ENCODE measurements at places on chromosomes 2 and 18.

- no peak overlapping the region for H3K4me3 ChIP-seq
- no peaks in the 10 kb centered on the region for H3K36me3 ChIP-seq
- no peaks in the 10 kb centered on the region for H3K4me1 ChIP-seq
- no peaks in the 10 kb centered on the region for H3K27me3 ChIP-seq
Measured at GRCh38 chr2:171347591-171348032, 86.2 kb downstream of the METTL8 start.

DNA sequence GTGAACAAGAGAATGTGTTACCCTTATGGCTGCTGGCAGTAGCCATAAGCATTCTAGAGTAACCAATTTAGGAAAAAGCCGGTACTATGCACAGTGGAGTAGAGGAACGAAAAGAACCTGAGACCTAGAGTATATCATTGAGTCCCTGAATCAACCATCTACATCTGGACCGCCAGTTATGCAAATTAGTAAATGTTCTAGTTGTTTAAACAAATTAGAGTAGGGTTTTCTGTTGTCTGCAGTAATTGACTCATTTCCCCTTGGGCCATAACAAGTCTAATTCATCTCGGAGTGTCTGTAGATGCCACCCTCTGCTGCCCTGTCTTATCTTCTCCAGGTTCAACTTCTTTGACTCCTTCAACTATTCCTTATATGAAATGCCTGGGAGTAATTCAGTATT, 60.1 kb upstream of the CAPN13 start:
- no peak overlapping the region for H3K27ac ChIP-seq
- no peaks in the 10 kb centered on the region for H3K36me3 ChIP-seq
- no peaks in the 10 kb centered on the region for H3K27me3 ChIP-seq
- DNase-seq = no peak
- no peaks in the 10 kb centered on the region for H3K4me1 ChIP-seq
- H3K4me3 ChIP-seq = no peak overlapping the region

GRCh38 chr2:45591073-45591472, 20.0 kb downstream of the SRBD1 start:
- H3K27me3 ChIP-seq = no peaks in the 10 kb centered on the region
- no peak overlapping the region for H3K27ac ChIP-seq
- peaks cover 8% of the 10 kb centered on the region for H3K36me3 ChIP-seq

DNA sequence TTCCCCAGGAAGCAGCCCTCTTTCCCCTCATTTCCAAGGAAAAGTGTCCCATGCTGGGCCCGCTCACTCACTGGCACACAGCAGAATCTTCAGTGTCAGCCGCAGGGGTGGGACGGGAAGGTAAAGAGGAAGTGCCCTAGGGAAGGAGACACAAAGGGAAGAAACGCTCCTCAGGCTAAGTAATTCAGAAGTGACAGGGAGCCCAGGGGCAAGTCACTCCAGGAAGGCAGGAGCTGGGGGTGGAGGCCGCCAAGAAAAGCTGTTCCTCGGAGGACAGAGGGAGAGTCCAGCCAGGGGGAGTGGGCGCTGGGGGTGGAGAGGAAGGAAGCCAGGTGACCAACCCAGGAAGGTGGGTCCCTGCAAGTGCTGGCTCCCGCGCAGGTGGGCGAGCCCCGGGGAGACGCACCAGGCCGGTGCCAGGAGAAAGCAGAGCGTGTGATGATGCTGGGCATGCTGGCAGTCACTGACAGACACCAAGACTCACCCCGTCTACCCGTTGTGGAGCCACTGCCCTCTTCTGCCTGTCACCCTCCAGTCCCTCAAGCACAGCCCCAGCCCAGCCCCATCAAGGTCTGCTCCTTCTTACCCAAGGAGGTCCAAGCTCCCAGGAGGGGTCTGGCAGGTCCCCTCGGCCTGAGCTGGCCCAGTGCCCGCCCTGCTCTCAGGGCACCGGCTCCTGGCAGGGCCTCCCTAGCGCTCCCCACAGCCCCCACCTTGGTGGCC, 21.7 kb downstream of the HDAC4 start:
- peaks cover 16% of the 10 kb centered on the region for H3K4me1 ChIP-seq
- H3K27ac ChIP-seq = no peak overlapping the region
- DNase-seq = no peak
- H3K4me3 ChIP-seq = no peak overlapping the region

GRCh38 chr2:196328088-196328680, 156.8 kb upstream of the STK17B start:
- DNase-seq = no peak
- no peaks in the 10 kb centered on the region for H3K4me1 ChIP-seq
- no peaks in the 10 kb centered on the region for H3K27me3 ChIP-seq
- no peak overlapping the region for H3K27ac ChIP-seq

- H3K36me3 ChIP-seq = peaks cover 12% of the 10 kb centered on the region
- peak overlapping the region; percentile 78 for H3K4me3 ChIP-seq
- H3K27ac ChIP-seq = peak overlapping the region; percentile 44
- H3K27me3 ChIP-seq = no peaks in the 10 kb centered on the region
- H3K4me1 ChIP-seq = peaks cover 40% of the 10 kb centered on the region
Measured at GRCh38 chr2:230220347-230220969, 674 bp upstream of the SP110 start.

DNA sequence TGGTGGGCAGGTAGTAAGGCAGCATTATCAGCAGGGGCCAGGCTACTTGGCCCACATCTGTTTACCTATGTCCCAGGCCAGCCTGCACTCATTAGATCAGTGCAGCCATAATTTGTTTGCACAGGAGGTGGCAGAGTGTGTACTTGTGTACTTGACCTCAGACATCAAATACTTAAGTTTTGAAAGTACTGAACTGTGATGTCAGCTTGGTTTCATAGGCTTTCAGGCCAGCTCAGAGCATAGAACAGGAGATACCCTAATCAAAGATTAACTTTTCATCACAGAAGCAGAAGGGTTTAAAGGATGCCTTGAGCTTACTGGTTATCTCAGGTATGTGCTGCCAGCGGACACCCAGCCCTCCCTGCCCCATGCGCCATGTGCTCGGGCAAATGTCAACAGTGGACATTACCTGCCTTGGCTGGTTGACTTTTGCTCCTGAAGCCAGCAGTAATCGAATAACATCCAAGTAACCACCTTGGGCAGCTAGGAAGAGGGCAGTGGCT, 33.2 kb downstream of the ANKRD29 start:
- no peak overlapping the region for H3K4me3 ChIP-seq
- H3K4me1 ChIP-seq = no peaks in the 10 kb centered on the region
- H3K27me3 ChIP-seq = peaks cover 3% of the 10 kb centered on the region
- no peak for DNase-seq

GRCh38 chr2:9764153-9764778, 79.0 kb upstream of the TAF1B start:
- no peaks in the 10 kb centered on the region for H3K27me3 ChIP-seq
- H3K4me1 ChIP-seq = peaks cover 12% of the 10 kb centered on the region
- no peak for DNase-seq
- no peak overlapping the region for H3K27ac ChIP-seq
- no peak overlapping the region for H3K4me3 ChIP-seq

DNA sequence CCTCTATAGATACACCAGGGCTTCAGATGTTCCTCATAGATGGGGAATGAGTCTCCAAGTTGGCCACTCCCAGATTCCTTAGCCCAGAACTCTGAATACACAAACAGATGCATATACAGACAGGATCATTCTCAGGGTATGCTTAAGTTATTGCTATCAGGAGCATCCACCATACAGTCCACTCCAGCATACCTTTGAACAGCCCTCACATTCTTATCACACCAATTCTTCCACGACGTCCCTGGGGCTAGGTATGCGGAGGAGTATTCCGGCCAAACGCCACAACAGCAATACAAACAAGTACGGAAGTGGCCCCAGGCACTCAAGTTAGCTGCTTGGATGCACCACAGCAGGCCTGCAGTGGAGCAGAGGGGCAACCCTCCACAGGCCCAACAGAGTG, 312.5 kb upstream of the CHAC2 start:
- H3K27me3 ChIP-seq = no peaks in the 10 kb centered on the region
- no peak for DNase-seq
- H3K27ac ChIP-seq = no peak overlapping the region
- no peaks in the 10 kb centered on the region for H3K4me1 ChIP-seq
- no peaks in the 10 kb centered on the region for H3K36me3 ChIP-seq

GRCh38 chr18:71249791-71250190, 960.9 kb downstream of the SOCS6 start:
- H3K27ac ChIP-seq = no peak overlapping the region
- DNase-seq = no peak
- H3K36me3 ChIP-seq = no peaks in the 10 kb centered on the region
- no peaks in the 10 kb centered on the region for H3K27me3 ChIP-seq
- H3K4me1 ChIP-seq = no peaks in the 10 kb centered on the region

DNA sequence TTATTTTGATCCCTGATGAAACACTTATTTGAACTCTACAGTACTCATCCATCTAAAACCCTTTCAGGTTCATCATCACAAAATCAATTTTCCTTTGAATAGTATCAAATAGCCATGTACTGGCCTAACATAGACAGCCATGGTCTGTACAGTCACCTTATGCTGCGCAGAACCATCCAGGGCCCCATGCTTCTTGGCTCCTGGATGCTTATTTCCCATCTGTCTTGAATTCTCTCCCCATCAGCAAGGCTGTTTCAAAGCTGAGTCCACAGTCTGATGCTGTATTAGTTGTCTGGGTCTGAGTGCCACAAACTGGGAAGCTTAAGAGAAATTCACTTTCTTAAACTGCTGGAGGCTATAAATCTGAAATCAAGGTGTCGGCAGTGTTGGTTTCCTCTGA, 290.2 kb downstream of the OSR1 start:
- H3K27ac ChIP-seq = no peak overlapping the region
- H3K4me3 ChIP-seq = no peak overlapping the region
- no peaks in the 10 kb centered on the region for H3K36me3 ChIP-seq
- DNase-seq = no peak
- no peaks in the 10 kb centered on the region for H3K27me3 ChIP-seq
- no peaks in the 10 kb centered on the region for H3K4me1 ChIP-seq

GRCh38 chr2:23241121-23241520, 143.9 kb upstream of the KLHL29 start:
- H3K4me1 ChIP-seq = no peaks in the 10 kb centered on the region
- H3K36me3 ChIP-seq = no peaks in the 10 kb centered on the region
- DNase-seq = no peak
- H3K27ac ChIP-seq = no peak overlapping the region
- no peaks in the 10 kb centered on the region for H3K27me3 ChIP-seq
- no peak overlapping the region for H3K4me3 ChIP-seq

- no peak overlapping the region for H3K4me3 ChIP-seq
- no peaks in the 10 kb centered on the region for H3K27me3 ChIP-seq
- no peak for DNase-seq
Measured at GRCh38 chr2:121856360-121856759, 100.9 kb downstream of the TSN start.

GRCh38 chr2:32375228-32375892, 18.5 kb downstream of the BIRC6 start:
- H3K4me3 ChIP-seq = no peak overlapping the region
- H3K36me3 ChIP-seq = no peaks in the 10 kb centered on the region
- no peak overlapping the region for H3K27ac ChIP-seq
- peaks cover 12% of the 10 kb centered on the region for H3K4me1 ChIP-seq
- no peaks in the 10 kb centered on the region for H3K27me3 ChIP-seq

DNA sequence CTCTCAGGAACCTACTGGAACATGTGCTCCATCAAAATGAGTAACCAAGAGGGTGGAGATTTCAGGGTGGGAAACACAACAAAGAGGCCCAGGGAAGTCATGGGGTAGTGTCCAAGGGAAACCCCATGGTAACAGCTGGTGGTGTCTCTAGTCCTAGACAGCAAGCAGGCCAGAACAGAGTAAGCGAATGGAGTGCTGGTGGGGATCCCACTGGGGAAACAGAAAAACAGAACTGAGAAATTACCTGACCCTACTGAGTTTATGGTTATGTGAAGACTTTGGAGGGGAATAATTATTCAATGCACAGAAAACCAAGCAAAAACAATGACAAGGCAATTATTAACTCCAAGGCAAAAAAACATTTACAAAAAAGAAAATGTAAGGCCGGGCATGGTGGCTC, 16.9 kb downstream of the ERCC3 start:
- peaks cover 3% of the 10 kb centered on the region for H3K4me1 ChIP-seq
- peaks cover 64% of the 10 kb centered on the region for H3K36me3 ChIP-seq
- no peak overlapping the region for H3K4me3 ChIP-seq
- H3K27me3 ChIP-seq = no peaks in the 10 kb centered on the region
- no peak overlapping the region for H3K27ac ChIP-seq

- no peak for DNase-seq
- H3K27me3 ChIP-seq = no peaks in the 10 kb centered on the region
- no peaks in the 10 kb centered on the region for H3K36me3 ChIP-seq
- H3K4me1 ChIP-seq = peaks cover 12% of the 10 kb centered on the region
- no peak overlapping the region for H3K27ac ChIP-seq
Measured at GRCh38 chr2:143453981-143454511, 324.8 kb downstream of the ARHGAP15 start.

GRCh38 chr2:128421861-128422311, 103.2 kb upstream of the HS6ST1 start:
- H3K27ac ChIP-seq = no peak overlapping the region
- H3K27me3 ChIP-seq = no peaks in the 10 kb centered on the region
- H3K4me3 ChIP-seq = no peak overlapping the region
- no peaks in the 10 kb centered on the region for H3K36me3 ChIP-seq
- H3K4me1 ChIP-seq = no peaks in the 10 kb centered on the region
- no peak for DNase-seq

DNA sequence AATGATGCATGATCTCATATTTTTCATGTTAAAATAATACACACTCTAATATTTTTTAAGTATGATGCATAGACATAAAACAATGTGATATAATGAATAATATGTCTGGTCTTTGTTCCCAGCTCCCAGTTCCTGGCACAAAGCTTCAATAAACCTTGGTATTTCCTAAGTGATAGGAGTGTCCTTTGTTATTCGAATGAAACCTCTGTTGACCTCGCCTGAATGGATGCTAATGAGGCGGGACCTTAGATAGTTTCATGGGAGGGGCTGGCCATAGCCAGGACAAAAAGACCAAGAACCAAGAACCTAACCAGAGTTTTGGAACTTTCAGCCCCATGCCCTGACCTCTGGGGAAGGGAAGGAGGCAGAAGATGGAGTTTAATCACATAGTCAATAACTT, 257.7 kb upstream of the COPS8 start:
- no peak overlapping the region for H3K4me3 ChIP-seq
- no peak overlapping the region for H3K27ac ChIP-seq
- no peak for DNase-seq
- no peaks in the 10 kb centered on the region for H3K36me3 ChIP-seq
- H3K27me3 ChIP-seq = no peaks in the 10 kb centered on the region
- H3K4me1 ChIP-seq = no peaks in the 10 kb centered on the region

- H3K27ac ChIP-seq = no peak overlapping the region
- no peak overlapping the region for H3K4me3 ChIP-seq
- H3K4me1 ChIP-seq = peaks cover 68% of the 10 kb centered on the region
- peaks cover 15% of the 10 kb centered on the region for H3K36me3 ChIP-seq
Measured at GRCh38 chr2:230779126-230779525, 66.5 kb downstream of the CAB39 start.

GRCh38 chr18:46622451-46622850, 34.6 kb downstream of the LOXHD1 start:
- H3K36me3 ChIP-seq = no peaks in the 10 kb centered on the region
- no peak overlapping the region for H3K27ac ChIP-seq
- H3K4me3 ChIP-seq = no peak overlapping the region
- H3K27me3 ChIP-seq = no peaks in the 10 kb centered on the region

DNA sequence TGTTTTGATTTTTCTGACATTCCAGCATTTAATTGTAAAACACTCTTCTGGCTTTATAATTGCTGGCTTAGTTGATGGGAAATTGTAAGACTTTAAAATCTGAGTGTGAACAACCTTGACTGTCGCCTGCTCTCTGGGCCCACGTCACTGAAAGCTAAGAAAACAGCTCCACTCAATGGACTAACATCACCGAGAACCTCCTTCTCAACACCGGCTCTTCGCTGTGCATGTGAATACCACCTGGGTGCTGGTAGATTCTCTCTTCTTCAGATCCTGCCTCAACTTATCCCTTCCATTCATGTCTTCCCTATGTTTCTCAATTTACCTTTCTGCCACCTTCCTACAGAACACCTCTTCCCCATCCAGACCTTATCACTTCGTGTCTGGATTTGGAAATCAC, 523.1 kb upstream of the ID2 start:
- no peak for DNase-seq
- no peak overlapping the region for H3K27ac ChIP-seq
- H3K27me3 ChIP-seq = no peaks in the 10 kb centered on the region
- H3K36me3 ChIP-seq = no peaks in the 10 kb centered on the region

Data from CD8-positive, alpha-beta memory T cell (primary cell).